ENCODE measurements at places on chromosomes 2 and 18.

GRCh38 chr2:164792316-164793170 lies 49.1 kb downstream of the COBLL1 start:
- DNase-seq: no peak

DNA sequence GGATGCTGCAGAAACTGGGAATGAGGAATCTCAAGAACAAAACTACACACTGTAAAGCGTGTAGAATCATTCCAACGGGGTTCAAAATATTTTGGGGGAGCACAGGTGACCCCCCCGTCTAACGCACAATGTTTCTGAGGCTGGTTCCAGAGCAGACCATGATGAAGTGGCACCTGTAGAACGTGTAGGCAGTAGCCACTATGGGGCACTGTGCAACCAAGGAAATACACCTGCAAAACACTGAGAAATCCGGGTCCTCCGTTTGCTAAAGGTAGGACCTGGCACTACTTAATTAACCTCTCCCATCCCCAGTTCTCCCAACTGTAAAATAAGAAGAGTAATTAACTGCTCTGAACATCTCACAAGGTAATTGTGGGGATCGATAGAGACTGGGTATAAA lies 22.6 kb downstream of the ST6GAL2 start:
- DNase-seq: no peak

DNA sequence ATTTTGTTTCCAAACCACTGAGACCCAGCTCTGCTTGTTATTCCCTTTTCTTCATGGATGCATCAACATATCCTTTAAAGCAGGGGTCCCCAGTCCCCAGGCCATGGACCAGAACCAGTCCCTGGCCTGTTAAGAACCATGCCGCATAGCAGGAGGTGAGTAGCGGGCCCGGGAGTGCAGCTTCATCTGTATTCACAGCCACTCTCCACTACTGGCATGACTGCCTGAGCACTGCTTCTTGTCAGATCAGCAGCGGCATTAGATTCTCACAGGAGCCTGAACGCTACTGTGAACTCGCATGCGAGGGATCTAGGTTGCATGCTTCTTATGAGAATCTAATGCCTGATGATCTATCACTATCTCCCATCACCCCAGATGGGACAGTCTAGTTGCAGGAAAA lies 1.6 kb upstream of the POLI start:
- no peak for DNase-seq

- DNase-seq: no peak
These were observed 303.8 kb downstream of the TDRD15 start for GRCh38 chr2:21427606-21428005.

DNA sequence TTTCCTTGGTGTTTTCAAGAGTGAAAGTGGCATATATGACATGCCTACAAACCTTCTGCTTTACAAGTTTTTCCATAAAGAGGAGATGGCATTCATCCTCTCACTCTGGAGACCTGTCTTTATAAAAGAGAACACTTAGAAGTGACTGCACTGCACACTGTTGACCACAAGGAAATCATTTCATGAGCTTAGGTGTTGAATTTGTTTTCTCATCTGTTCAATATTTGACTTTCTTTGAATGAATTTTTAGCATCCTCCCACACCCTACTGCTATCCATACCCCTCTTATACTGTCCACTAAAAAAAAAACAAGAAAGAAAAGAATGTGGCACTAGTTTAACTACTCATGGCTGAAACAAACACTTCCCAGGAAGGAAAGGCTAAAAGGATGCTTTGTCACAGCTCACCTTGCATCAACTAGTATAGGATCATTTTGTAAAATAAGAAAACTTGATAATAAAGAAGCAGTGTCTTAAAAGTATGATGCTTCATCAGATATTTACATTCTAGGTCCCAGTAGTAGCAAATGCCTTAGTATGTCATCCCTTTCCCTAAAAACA lies 83.0 kb downstream of the ACVR1 start:
- no peak for DNase-seq

DNA sequence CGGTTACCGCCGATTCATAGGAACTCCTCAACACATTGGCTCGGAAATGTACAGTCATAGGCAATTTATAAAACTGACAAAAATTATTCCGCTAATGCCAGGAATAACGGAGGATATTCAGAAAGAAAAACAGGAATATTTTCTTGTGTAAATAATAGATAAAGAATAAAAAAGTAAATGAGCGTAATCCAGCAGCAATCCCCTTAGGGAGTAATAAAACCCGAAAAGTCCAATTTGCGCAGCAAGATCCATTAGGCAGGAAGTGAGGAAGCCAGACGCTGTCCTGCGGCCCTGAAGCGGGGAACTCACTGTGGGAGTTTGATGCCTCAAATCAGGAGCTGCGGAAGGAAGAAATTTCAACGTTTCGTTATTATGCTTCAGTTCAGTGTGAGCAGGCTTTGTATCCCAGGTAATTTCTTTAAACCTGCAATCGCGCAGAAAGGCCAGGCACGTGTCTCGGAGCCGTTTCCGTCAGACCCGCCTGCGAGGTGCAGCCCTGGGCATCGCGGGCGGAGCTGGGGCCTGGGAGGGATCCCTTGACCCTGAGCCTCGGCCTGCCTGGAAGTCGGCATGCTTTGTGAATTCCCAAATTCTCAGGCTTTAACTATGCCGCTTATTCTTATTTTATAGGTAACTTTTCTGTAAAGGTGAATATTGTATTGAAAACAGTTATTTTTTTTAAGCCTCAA lies 180.9 kb upstream of the ALKAL2 start:
- DNase-seq: no peak

GRCh38 chr18:53911200-53911599 lies 313.3 kb downstream of the MBD2 start:
- no peak for DNase-seq

DNA sequence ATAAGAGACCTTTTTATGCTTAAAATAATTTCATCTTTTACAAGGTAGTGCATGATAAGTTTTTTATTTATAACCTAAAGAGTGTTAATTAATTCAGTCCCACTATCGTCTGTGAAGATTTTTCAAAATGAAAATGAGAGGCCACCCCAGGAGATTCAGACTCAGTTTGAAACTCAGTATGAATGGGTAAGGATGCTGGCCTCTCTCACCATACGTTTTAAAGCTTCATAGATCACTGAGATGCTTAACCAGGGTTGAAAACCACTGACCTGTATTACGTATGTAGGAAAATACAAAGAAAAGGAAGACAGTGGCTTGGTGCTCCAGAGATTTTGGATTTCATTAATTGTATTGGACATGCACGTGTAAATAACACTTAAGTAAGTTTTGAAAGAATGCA lies 278.7 kb downstream of the FSIP2 start:
- no peak for DNase-seq

DNA sequence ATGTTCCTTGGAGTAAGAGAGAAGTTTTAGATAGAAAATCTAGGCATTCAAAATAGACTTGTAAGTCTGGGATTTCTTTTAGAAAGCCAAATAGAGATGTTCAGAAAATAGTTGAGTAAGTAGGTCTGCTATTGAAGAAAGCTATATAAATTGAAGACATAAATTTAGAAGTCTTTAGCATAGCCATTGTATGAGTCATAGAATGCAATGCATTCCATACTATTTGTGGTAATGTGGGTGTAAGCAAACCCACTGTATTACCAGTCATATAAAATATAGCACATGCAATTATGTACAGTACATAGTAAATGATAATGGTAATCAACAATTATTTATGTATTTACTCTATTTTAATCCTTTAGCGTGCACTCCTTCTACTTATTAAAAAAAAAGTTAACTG lies 14.1 kb downstream of the MC4R start:
- no peak for DNase-seq

DNA sequence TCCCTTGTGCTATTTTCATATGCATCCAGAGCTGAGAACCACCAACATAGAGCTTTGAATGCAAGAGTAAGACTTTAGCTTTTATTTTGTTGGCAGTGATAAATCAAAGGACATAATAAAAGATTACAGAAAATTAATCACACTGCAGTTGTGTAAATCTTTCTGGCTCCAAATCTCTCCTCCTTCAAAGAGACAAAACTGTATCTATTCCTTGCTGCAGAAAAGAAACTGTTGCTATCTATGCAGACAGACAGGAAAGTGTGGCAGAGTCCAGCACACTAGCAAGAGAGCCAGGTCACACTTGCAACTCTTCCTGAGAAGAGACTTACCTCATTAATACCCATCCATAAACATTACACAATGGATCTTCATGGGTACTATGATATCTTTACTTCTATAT lies 57.5 kb downstream of the DTNB start:
- DNase-seq: no peak

DNA sequence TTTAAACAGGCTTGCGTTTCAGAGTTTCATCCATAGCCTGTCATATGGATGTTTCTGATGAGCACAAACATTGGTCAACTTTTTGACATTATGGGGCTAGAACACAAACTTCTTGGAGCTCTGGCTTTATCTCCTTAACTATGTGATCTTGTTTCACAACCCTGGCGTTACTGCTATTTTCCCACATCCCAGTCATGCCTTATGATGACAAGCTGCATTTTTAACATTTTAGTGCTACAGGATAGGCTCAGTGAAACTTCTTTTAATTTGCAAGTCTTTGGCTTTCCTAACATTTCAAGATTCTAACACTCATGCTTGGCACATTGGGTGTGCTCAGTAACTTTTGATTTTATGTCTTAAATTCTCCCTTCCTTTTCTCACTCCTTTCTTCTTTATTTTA lies 21.0 kb upstream of the PDE1A start:
- DNase-seq: no peak

DNA sequence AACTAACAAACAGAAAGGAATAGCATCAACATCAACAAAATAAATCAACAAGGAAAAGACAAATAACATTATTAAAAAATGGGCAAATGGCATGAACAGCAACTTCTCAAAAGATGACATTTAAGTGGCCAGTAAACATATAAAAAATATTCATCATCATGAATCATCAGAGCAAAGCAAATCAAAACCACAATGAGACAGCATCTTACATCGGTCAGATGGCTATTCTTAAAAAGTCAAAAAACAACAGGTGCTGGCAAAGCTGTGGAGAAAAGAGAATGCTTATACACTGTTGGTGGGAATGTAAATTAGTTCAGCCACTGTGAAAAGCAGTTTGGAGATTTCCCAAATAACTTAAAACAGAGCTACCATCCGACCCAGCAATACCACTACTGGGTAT lies 327.1 kb downstream of the CMPK2 start:
- no peak for DNase-seq

Data from activated T-helper 9 cell treated with anti-CD3 and anti-CD28 coated beads, Interleukin-2, amount 50 U/mL, for 16 hours (primary cell).